ENCODE measurements at places on chromosomes 1 and 21.
A peak's percentile ranks its signal among the peaks of the same experiment; 100 is the strongest.

- no peak for DNase-seq
Measured at GRCh38 chr1:63127376-63127775, 195.0 kb upstream of the FOXD3 start.

DNA sequence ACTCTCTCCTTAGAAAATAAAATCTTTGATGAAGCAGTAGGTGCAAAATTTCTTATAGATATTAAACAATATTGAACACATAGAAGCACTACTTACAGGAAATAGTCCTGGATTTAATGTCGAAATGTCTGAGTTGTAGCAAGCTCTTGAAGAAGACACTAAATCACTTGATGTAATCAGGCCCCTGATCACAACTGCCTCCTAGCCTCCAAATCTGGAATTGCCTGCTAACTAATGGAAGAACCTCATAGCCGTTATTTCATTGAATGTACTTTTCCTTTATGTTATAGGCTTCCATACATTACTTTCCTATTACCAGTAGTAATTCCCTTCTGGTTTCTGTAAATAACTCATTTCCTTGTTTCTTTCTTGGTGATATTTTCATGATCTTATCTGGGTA is 675.7 kb upstream of the CHRM3 start:
- DNase-seq = no peak

DNA sequence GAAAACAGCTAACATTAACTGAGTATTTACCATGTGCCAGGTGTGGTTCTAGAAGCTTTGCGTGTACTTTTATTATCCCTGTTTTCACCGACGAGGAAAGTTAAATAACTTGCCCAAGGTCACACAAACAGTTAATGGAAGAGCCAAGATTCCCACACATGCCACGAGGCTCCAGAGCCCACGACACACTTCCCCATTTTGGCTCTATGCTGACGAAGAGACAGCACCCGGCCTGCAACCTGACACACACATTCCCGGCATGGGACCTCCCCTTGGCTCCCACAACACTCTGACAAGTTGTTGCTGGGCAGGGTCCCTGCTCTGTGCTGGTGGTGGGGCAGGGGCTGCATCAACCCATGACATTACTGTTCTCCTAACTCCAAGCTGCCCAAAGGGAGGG is 52.8 kb downstream of the RAP1GAP start:
- DNase-seq = no peak

- no peak for DNase-seq
Measured at GRCh38 chr1:167145965-167146364, 52.1 kb downstream of the STYXL2 start.

- no peak for DNase-seq
Measured at GRCh38 chr21:28554660-28555475, 437.8 kb downstream of the LTN1 start.

GRCh38 chr1:42006836-42007235 is 88.1 kb upstream of the HIVEP3 start:
- no peak for DNase-seq

- DNase-seq = no peak
Measured at GRCh38 chr1:177340601-177341067, 169.9 kb downstream of the BRINP2 start.

DNA sequence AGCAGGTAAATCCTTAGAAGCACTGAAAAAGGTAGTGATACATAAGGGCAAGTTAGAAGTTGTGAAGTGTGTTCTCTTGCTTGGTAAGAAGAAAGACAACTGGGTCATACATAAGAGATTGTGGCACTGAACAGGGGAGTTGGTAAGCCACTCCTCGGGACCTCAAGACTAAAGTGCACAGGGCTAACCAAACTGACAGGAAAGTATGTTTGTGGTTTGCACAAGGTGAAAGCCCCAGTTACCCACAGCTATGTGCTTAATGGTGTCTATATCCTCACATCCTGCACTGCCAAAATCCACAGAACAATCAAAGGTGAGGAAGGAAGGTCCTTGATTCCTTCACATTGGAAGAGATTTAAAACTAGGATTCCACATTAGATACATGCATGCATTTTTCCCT is 276.5 kb downstream of the DNM3 start:
- DNase-seq = no peak

DNA sequence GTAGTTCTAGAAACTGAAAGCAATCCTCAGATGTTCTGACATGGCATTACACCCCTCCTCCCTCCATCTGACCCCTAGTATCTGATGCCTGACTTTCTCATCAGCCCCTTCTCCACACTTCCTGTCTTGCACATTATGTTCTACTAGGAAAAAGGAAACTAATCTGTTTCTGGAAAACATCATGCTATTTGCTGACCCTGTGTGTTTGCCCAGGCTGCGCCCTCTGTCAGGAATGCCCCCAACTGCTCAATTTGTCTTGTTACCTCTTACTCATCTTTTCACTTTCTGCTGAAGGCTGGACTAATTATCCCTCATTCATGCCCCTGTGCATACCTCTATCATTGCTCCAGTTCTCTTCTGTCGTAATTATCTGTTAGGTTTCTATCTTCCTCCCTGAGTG is 37.5 kb upstream of the DAB1 start:
- DNase-seq = no peak

GRCh38 chr1:20717452-20718342 is at the start of gene KIF17:
Gene KIF17, minus strand, starts transcription at chr1:20718007. Its CDS starts 301 bp downstream, at chr1:20717706.
- DNase-seq = peak; percentile 53

DNA sequence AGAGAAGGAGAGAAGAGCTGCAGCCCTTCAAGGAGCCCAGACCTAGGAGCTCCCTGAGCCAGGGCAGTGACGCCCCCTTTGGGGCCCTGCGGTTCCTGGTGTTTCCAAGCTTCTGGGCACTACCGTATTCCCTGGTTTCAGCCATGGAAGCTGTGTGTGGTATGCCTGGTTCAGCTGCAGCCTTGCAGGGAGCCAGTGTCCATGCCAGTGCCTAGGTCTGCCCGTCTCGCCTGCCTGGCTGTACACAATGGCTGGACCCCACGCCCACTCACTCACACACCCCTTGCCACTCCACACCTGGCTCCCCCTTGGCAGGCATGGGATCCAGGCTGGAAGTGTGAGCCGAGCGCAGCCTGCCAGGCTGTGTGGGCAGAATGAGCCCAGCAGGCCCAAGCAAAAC is 87.7 kb downstream of the ADARB1 start:
- DNase-seq = no peak

DNA sequence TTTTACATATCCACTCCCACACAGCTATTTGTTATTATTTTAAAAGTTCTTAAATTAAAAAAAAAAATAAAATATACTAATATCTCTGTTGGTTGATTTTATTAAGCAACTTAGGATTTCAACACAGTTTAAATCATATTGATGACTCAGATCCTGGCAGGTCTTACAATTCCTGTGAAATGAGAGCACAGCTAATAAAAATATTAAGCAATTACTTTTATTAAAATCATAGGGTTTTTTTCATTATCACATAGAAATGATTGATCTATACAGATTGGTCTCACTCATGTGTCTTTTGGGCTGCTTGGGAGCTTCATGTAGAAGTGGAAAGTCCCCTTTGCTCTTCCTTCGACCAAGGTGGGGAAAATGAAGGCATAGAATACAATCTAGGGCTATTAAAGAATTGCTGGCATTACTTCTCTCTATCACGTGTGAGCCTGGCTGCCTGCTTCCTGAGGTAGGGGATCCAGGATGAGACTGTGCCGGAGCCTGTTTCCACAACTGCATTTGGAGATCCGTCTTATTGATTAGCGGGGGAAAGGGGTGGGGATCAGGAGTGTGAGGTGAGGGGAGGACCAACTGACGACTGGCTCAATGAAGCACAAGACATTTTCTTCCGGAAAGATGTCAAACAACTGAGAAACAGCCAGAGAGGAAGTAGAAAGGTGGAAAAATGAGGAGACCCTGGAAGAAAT is 858.0 kb downstream of the USP25 start:
- no peak for DNase-seq

DNA sequence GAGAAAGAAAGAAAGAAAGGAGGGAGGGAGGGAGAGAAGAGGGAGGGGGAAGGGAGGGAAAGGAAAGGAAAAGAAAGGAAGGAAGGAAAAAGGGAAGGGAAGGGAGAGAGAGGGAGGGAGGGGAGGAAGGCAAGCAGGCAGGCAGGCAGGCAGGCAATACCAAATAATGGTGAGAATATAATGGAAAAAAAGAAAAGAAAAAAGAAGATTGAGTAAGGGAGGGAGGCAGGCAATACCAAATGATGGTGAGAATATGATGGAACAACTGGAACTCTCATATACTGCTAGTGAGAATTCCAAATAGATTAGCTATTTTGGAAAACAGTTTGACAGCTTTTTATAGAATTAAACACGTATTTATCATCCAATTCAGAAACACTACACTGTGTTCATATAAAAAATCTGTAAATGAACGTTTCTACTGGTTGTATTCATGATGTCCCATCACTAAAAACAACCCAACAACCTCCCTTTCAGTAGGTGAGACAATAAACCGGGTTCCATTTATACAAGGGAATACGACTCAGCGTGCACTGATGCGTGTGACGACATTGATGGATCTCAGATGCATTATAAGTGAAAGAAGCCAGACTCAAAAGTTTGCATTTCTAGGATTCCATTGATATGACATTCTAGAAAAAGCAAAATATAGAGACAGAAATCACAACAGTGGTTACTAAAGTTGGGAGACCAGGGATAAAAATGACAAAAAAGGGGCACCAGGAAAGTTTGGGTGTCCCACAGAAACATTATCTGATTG is 226.4 kb downstream of the DSCAM start:
- no peak for DNase-seq

GRCh38 chr1:155091071-155092051 is 12.7 kb downstream of the EFNA3 start:
- DNase-seq = peak; percentile 83

DNA sequence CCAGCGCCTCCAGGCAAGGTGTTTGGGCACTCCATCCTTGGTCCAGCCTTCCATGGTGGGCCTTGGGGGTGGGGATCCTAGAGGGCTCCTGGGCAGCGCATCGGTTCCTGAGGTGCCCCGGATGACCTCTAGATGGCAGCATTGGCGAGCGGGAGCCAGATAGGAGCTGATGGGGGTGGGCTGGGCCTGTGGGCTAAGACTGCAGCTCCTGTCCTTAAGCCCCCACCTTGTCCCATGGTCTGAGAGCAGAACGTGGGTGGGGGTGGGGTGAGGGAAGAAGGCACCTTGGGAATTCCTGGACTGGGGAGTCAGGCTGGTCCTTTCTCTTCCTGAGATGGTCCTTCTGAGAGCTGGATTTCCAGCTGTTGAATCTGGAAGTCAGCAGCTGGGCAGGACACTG is 93.4 kb upstream of the CSF3R start:
- DNase-seq = peak; percentile 30

GRCh38 chr1:187744665-187745064 is 915.9 kb downstream of the PLA2G4A start:
- DNase-seq = no peak

- no peak for DNase-seq
Measured at GRCh38 chr1:219771080-219771479, 157.3 kb downstream of the SLC30A10 start.

GRCh38 chr21:35203093-35203977 is 154.2 kb upstream of the RUNX1 start:
- DNase-seq = no peak

GRCh38 chr21:29152916-29153315 is 22.5 kb downstream of the MAP3K7CL start:
- no peak for DNase-seq
